ENCODE measurements at places on chromosomes 3 and 15.
A peak's percentile ranks its signal among the peaks of the same experiment; 100 is the strongest.

DNA sequence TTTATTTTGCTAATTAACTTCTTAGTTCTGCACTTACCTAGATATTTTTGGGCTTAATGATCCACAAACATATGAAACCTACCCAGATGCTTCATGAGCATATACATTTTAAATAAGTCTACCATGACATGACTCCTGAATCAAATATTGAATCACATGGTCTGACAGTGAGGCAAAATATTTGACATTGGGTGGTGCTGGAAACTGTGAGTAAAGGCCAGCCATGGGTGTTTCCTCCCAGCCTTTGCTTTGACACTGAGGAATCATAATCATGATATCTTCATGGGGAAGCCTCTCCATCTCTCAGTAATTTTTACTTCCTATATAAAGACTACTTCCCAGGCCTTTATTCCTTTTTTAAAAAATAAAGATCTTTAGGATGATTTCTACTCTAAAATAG lies 22.8 kb upstream of the SSR3 start:
- no peak for DNase-seq

GRCh38 chr3:17481116-17481515 lies 261.3 kb downstream of the TBC1D5 start:
- DNase-seq: no peak

DNA sequence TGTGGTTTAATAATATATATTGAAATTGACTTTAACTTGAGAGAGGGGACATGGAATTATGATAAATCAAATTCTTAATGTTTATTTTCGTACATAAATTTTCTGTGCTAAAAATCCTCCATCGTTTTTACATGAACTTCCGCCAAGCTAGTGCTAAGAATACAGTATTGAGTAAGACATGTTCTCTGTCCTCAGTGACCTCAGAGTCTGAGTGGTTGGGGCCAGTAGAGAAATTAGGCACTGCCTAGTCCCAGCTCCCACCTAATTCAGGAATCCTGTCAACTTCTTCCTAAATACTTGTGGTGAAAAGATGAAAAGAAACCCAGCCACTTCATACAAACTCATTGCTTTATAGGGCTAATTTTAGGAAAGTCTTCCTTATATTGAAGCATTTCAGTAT lies 110.3 kb downstream of the PPP2R3A start:
- DNase-seq: no peak

DNA sequence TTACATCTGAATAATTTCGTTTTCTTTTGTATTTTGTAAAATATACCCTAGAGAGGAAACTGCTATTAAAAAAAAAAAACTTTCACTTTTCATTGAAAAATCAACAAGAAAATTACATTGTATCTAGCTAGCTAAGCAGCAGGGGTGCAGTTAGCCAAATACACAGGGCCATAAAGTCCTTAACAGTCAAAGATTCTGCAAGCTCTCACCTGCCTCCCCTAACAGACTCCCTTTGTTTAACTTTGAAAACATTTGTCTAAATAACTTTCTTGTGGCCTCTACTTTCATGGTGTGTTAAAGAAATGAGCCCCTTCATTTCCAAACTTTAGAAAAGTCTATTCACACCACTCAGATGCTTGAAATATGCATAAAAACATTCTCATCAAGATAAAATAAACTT lies 23.3 kb downstream of the CBLB start:
- DNase-seq: peak; percentile 23

DNA sequence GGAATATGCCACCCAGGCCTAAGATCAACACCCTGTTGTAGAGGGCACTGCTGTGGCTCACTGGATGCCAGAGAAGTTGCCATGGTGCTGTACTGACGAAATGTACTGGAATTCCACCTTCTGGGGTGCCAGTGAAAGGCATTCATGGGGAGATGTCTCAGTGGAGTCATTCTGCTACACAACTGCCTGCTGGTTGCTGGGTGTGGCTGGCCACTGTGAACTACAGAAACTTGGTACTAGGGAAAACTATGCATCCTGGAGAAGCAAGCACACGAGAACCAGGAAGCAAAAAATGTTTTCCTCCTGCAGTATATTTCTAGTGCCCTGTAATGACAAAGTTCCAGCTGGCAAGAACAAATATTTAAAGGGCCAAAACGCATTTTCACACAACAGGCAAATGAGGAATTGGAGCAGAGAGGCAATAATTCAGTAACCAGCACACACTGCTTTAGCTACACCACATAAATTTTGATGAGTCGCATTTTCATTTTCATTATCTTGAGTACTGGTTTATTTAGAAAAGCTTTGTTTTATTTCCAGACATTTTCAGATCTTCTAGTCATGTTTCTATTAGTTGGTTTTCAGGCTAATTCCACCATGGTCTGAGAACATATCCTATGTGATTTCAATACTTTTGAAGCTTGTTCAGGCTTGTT lies 18.3 kb upstream of the RFX7 start:
- DNase-seq: no peak

GRCh38 chr3:45737234-45737633 lies 48.0 kb downstream of the SACM1L start:
- no peak for DNase-seq

GRCh38 chr15:60418096-60418495 lies 20.3 kb upstream of the ANXA2 start:
- DNase-seq: no peak

DNA sequence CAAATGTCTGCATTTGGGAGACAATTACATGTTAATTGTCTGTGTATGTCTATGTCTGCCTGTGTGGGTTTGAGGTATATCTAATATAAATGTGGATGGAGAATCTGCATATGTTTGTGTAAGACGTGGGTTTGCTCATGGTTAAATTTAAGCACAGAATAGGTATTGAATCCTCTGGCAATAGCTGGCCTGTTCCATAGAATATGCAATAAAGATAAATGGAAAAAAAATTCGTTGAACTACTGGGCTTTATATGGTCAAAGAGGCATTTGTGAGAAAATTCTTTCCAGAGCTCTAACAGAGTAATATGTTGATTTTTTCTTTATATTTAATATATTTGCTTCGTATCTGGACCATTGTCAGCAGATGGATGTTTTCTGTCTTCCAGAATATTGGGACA lies 1.4 kb downstream of the VPS8 start:
- no peak for DNase-seq

DNA sequence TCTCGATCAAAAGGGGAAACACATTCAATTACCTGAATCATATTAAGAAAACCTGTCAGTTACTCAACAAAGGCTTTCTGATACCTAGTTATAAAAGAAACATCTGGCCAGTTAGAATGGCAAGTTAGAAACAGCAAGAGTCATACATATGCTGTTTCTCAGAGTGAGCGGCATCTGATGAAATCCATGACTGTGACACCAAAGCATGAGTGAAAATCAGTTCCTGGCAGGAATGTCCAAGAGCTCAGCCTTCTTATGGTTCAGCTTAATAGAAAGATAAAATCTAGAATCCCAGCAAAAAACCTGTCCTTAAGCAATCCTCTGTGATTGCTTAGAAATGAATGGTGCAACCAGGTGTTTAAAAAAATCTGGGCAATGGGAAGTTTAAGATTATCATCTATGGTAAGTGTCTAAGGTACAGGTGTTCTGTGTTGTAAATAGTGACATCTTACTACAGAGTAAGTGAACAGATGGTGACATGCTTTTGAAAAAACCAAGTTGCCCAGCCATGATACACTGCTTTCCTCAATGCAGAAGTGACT lies 18.8 kb downstream of the B4GALT4 start:
- DNase-seq: no peak

- peak; percentile 1 for DNase-seq
These were observed 559.3 kb upstream of the GRM7 start for GRCh38 chr3:6301626-6302025.

GRCh38 chr3:15272426-15273196 lies 59.8 kb downstream of the SH3BP5 start:
- no peak for DNase-seq

GRCh38 chr3:67564008-67564407 lies 90.4 kb downstream of the SUCLG2 start:
- DNase-seq: no peak

- no peak for DNase-seq
These were observed 11.1 kb downstream of the TNK2 start for GRCh38 chr3:195897081-195897852.

DNA sequence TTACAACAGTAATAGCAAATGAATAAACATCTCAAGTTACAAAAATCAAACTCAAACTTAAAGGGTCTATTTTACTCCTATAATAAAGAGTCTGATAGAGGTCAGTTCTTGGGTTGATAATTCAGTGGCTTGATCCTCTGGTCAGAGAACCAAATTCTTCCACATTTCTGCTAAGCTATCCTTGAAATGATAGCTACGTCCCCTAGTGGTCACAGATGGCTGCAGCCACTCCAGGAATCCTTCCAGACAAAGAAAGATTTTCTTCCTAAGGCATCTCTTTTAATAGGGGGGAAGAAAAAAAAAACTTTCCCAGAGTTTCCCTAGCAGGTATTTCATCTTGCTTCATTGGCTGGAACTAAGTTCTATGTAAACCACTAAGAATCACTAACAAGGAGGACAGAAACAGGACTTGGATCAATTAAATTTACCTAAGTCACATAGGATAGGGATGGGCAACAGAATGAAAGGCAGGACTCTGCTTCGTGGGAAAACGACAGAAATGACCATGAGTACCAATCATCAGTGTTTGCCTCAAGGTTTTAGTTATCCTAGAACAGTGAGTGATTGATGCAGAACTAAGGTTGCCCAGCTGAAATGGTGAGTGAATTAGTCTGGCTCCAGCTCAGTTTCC lies 160.7 kb downstream of the STAC start:
- DNase-seq: peak; percentile 27

GRCh38 chr3:163391407-163392181 lies 1686.7 kb downstream of the SI start:
- no peak for DNase-seq

DNA sequence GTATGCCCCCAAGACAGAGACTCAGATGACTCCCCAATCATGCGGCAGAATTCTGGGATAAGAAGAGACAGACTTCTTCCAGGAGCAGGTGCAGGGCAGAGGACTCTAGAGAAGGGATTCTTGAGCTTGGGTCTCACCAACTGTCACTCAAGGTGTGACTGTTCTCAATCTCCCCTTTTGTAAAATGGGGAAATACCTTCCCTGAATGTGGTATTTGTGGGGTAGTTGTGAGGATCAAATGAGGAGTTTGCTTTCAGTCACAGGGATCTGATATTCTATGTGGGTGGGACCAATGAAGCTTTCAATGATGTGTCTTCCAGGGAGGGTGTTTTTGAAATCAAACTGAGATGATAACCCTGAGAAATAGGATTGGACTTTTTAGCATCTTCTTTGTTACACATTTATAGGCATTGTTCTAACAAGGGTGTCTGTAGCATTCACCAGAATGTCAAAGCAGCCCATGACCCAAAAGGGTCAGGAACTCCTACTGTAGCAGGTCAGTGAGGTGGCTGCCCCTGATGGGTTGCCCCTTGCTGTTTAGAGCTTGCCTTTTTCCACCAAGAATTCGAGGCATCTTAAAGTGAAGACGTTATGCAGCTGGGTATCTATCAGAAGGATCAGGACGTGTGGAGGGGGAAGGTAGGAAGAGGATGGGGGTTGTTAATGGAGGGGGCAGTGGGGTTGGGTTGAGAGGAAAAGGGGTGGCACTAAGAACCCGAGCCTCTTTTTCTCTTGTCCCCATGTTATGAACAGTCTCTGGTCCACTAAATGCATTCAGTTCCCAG lies 28.8 kb downstream of the UMPS start:
- no peak for DNase-seq

DNA sequence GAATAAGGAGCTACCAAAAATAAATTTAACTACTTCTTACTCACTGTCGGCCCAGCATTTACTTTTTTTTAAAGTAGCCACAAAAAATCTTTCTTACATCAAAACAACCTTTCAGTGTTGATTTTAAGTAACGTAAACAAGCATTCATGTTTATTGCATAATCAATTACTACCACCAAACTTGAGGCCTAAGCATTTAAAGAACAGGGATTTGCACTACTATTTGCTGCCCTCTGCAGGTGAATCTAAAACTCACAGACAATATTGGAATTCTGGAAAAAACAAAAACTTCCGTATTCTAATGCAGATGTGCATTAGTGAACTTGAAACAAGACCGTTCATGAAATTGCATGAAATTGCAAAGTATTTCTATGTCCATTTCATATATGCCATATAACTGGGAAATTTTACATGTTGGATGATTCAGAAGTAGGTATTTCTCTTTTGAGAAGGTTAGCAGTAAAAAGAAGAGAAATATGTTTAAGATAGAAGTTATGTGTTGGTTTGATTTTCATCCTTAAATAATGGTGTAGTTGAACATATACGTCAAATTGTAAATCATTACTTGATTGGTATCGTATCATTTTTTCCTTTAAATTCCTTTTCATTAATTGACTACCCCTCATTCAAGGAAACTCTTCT lies 55.6 kb downstream of the CGGBP1 start:
- peak; percentile 76 for DNase-seq

- no peak for DNase-seq
These were observed 72.1 kb downstream of the ANO10 start for GRCh38 chr3:43549626-43550290.

DNA sequence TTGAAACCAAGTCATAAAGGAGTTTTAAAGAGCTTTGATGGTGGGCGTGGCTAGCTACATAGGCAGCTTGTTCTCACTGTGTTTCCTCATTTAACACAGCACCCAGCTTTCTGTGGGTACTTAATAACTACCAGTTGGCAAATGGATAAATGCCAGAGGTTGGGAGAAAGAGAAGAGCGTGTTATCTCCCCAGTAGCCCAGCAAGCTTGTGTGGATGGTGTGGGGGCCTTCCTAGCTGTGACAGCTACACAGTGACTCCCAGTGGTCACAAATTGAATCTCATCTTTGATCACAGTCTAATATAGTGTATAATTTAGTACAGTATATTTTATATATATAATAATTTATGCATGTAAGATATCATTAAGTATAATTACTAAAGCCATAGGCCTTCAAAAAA lies 984.1 kb downstream of the EPHA3 start:
- peak; percentile 69 for DNase-seq

DNA sequence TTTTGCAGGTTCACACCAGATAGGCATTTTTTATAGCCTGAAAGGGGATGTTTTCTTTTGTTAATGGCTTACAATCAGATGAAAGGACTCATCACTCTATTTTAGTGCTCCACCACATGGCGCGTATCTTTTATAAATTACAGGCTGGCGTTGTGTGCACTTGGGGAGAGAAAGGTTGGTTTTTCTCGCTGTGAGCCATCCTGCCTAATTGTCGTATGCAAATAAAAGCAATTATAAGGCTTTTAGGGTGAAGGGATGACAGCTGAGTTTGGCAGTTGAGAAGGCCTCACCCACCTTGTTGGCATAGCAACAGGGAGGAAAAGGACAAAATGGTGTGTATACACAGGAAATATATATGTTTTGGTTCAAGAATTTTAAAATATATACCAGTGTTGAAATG lies 268.0 kb downstream of the NR2F2 start:
- no peak for DNase-seq

DNA sequence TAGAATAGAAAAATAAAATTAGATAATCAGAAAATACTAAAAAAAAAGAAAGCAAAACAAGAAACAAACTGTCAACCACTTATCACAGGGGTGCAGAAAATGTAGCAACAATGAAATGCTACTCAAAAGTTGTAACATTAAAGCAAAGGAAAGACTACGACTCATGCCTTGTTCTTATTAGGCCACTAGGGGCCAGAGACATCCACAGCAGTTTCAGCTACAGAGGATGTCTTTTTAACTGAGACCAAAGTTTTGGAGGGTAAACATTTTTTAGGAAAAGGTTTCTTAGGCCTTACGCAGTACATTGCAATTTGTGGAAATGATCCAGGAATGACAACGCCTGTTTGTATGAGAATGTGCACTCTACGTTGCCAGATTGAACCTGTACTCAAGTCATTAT lies 15.4 kb upstream of the CADM2 start:
- DNase-seq: peak; percentile 1
